ENCODE measurements at places on chromosomes 5 and 9. TPM values are rescaled to one million over a fixed set of nuclear protein-coding genes. Genes with fewer than 3 reads are reported as not detected.

GRCh38 chr5:149799119-149799623 lies 69.1 kb downstream of the PPARGC1B start:
- DNase-seq = no peak

DNA sequence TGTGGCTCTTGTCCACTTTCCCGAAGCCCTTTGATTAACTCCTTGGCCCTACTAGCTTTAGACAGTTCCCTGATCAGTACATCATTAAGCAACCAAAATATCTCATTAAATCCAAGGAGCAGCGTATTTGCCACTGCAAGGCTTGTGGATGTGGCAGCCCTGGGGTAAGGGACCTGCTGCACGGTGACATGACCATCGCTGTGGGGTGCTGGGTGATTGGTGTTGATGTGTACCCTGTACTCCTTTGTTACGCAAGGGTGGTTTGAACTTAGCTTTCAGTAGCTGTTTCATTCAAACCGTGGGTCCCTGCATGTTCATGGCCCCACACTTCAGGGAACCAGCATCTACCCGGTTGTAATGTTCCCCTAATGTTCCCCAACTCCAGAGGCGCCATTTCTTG lies 41.0 kb downstream of the OTULIN start:
- no peak for DNase-seq

- no peak for DNase-seq
Observed at GRCh38 chr5:160792281-160792680, 59.7 kb downstream of the ATP10B start.

DNA sequence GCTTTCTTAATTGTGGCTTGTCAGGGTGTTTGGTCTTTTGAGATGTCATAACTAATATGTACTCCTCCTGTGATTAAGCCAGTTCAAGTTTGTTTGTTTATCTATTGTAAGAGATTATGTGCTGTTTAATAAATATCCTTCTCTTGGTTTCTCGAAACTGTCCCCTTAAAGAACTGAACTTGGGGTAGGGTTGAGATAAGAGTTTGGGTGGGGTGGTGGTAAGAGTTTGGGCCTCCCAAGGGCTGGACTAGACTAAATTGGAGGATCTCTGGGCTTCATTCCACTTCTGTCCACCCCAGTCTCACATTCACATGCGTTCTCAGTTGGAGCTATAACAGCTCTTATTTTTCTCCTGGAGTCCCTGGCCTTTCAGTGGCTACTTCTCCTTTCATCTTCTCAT lies 38.2 kb downstream of the AQP7 start:
- DNase-seq = no peak

DNA sequence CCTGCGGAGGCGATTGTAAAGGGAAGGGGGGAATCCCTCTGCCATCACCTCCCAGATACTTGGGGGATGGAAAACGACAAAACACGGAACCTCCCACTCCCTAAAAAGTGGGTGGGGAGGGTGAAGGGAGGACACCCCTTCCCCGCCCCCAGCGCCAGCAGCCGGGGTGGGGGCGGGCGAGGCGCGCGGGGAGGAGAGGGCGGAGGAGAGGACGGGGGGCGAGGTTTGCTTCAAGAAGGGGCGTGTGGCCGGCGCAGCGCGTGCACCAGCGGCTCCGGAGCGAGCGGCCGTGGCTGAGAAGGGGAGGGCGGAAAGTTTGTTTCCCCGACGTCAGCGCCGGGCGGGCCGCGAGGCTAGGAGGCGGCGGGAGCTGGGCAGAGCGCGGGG lies at the start of gene PRRX2:
Gene PRRX2, plus strand, starts transcription at position 259 of the 387 bp plus-strand sequence. CDS start 221 bp downstream, outside the sequence.
- DNase-seq = no peak

DNA sequence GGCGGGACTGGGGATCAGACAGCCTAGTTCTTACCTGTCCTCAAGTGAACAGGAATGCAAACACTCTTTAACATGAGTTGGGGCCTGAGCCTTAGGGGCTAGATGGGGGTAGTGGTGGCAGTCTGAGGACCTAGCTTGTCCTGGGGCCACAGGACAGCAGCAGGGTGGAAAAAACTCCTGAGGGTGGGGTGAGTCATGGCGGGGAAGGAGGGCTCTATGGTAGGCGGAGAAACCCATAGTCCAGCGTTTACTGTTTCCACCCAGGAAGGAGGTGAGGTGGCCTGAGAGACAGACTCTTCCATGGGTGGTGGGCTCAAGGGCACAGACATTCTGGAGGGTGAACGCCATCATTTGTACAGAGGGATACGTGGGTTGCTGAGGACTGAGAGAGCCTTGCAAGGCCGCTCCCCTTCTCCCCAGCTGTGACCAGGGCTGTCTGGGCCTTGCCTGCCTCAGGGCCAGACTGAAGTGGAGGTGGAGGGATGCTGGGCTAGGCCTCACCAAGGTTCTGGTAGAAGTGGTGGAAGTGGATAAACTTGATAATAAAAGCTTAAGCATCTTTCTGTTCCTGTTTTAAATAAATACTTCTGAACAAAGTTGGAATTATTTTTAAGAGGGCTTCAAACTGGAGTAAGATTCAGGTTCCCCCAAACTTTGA lies 1.1 kb upstream of the TSPAN17 start:
- no peak for DNase-seq

DNA sequence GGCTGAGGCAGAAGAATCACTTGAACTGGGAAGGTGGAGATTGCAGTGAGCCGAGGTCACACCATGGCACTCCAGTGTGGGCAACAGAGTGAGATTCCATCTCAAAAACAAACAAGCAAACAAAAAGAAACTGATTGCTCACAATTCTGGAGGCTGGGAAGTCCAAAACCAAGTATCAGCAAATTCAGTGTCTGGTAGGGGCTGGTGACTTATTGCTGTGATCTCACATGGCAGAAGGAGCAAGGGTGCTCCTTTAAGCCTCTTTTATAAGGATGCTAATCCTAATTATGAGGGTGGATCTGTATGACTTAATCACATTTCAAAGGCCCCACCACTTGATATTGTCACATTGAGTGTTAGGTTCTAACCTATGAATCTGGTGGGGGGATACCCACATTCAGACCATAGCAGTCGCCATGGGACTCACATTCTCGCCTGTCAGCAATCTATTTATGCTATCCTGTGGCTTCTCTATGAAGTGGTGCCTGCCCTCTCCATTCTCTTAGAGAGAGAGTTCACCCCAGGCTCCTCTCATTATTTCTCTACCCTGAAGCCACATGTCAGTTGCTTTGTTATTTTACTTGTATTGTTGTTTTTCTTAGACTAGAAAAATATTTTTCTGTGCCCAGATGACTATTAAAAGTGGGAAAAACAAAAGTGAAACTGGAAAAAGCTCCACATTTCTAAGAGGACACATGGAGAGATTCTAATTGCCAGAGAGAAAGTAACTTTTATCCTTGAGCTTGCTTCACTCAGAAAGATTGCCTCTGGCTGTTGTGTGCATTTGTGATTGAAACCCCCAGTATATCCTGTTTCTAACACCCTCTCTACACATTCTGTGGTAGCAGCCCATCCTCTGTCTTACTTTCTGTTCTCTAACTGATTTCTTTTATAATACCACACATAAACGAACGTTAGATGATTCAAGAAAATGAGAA lies 18.8 kb upstream of the PRLR start:
- no peak for DNase-seq

GRCh38 chr5:122105909-122106308 lies 23.4 kb upstream of the ZNF474 start:
- DNase-seq = no peak

DNA sequence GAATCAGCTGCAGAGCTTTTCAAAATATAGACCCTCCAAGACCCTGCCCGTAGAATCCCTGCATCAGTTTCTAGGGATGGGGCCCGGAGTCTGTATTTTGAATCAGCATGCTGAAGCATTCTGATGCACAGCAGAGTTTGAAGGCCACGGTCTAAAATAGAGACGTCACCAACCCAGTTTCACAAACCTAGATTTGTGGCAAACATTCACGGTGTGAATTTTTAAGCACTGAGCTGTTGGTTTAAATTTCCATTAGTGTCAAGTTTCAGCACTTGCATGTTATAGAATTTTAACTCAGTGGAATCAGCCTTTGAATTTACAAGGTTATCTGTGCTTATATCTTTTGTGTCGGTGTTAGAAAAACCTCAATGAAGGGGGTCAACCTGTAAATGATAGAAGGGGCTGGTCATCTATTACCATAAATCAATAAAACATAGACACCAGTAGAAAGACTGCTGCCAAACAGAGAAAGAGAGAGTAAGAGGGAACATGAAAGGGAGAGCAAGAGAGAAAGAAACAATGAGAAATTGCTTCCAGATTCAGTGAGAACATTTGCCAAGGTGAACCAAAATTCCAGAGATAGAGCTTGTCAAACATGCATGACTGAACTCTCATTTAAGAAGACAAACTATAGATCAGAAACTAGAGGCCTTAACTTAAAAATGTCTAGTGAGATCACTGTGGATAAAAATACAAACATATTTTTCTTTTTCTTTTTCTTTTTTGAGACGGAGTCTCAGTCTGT lies 414.9 kb downstream of the ZSWIM6 start:
- DNase-seq = no peak

The PCDHGA7 gene
- 5.6 TPM for total RNA-seq

GRCh38 chr9:133767625-133768024 lies 29.5 kb upstream of the SARDH start:
- DNase-seq = no peak

DNA sequence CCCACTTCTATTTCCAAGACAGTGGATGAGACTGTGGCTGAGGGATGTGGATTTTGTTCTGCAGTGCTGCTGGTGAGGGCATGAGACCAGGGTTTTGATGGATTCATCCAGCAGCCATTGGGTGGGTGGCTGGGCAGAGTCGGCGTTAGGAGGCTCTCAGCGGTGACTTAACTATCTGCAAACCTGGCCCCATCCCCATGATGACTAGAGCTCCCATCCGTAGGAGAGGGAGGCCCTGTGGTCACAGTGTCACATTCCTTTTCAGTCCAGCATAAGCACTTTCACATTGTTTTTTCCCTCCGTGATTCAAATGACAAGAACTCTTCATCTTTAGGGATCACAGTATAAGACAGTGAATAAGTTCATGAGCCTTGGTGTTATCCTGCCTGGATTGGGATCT lies 60.4 kb upstream of the SPRY4 start:
- DNase-seq = no peak

DNA sequence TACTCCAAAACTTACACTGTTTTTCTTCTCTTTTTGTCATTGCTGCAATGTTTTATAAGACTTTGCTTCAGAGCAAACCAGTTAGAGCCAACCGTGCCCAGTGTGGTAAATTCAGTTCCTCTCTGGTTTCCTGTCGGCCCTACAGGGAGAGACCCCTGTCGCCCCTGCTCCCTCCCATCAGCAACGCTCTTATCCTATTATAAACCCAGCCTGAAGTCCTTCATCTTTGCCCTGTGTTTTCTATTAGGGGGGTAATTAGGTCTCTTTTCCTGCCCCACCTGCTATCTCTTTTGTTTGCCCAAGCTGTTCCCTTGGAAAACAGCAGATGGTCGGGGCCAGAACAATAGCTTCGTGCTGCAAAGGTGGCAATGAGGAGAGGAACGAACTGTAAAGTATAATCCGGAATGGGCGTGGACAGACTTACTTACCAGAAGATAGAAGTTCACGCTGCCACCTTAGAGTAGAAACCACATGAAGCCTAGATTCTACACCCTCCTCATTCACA lies 21.4 kb upstream of the OTULINL start:
- DNase-seq = no peak

GRCh38 chr5:8341406-8341805 lies 472.5 kb downstream of the MTRR start:
- no peak for DNase-seq

GRCh38 chr5:147626464-147626863 lies 116.6 kb upstream of the DPYSL3 start:
- no peak for DNase-seq

GRCh38 chr9:76701441-76702039 lies 62.7 kb upstream of the PCA3 start:
- no peak for DNase-seq

- DNase-seq = no peak
Observed at GRCh38 chr5:98504505-98504904, 269.0 kb upstream of the RGMB start.

DNA sequence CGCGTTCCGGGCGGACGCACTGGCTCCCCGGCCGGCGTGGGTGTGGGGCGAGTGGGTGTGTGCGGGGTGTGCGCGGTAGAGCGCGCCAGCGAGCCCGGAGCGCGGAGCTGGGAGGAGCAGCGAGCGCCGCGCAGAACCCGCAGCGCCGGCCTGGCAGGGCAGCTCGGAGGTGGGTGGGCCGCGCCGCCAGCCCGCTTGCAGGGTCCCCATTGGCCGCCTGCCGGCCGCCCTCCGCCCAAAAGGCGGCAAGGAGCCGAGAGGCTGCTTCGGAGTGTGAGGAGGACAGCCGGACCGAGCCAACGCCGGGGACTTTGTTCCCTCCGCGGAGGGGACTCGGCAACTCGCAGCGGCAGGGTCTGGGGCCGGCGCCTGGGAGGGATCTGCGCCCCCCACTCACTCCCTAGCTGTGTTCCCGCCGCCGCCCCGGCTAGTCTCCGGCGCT lies at the start of gene DAPK1:
Gene DAPK1, plus strand, starts transcription at position 264 of the 442 bp plus-strand sequence. CDS start 1,211 bp downstream, outside the sequence.
- no peak for DNase-seq

The PSD2 gene
- 0.11 TPM for total RNA-seq

The PCDHGA3 gene
- total RNA-seq = 0.65 TPM

The CCIN gene
- total RNA-seq = not detected
